ENCODE measurements at places on chromosomes 3 and 15. TPM values are rescaled to one million over a fixed set of nuclear protein-coding genes. Genes with fewer than 3 reads are reported as not detected.

GRCh38 chr15:31216215-31216911, 110.3 kb upstream of the KLF13 start:
- H3K4me1 ChIP-seq, result peaks cover 32% of the 10 kb centered on the region
- H3K4me3 ChIP-seq, result no peak overlapping the region
- H3K27me3 ChIP-seq, result no peaks in the 10 kb centered on the region
- no peaks in the 10 kb centered on the region for H3K36me3 ChIP-seq
- peak; percentile 88 for DNase-seq

DNA sequence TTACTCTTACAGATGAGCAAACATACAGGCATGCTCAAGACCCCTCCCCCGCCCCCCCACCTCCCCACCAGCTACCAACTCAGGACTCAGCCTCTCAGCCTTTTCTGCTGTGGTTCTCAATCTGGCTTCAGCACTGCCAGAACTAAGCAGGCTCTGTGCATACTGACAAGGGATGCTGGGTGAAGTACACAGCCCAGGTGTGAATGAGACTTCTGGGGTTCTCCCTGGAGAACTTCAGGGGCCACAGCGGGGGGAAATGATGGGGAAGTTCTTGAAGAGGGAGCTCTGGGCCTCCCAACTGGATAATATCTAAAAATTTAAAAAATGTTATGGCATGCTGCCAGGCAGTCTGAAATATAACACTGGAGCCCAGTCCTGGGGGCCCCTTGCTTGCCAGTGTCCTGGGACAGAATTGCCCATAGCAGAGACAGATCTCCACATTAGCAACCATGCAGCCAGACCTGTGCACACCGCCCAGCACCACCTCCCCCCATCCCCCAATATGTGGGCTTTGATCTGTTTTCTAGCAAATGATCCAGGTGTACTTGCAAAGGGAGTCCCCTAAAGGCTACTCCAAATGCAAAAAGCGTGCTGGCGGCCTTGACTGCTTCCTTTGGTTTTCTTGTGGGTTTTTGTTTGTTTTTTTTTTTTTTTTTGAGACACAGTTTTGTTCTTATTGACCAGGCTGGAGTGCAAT, 41.4 kb downstream of the PGPEP1L start:
- no peak for DNase-seq
- H3K4me3 ChIP-seq, result no peak overlapping the region
- H3K27me3 ChIP-seq, result no peaks in the 10 kb centered on the region
- H3K36me3 ChIP-seq, result peaks cover 14% of the 10 kb centered on the region
- H3K27ac ChIP-seq, result no peak overlapping the region
- no peaks in the 10 kb centered on the region for H3K4me1 ChIP-seq

GRCh38 chr15:75661756-75662140, 14.0 kb downstream of the SNX33 start:
- H3K4me1 ChIP-seq, result peaks cover 24% of the 10 kb centered on the region
- no peaks in the 10 kb centered on the region for H3K27me3 ChIP-seq
- no peak for DNase-seq
- H3K4me3 ChIP-seq, result no peak overlapping the region
- peaks cover 12% of the 10 kb centered on the region for H3K36me3 ChIP-seq

GRCh38 chr15:21262851-21263425, 177.4 kb downstream of the POTEB3 start:
- DNase-seq, result peak; percentile 6
- no peak overlapping the region for H3K27ac ChIP-seq
- no peaks in the 10 kb centered on the region for H3K4me1 ChIP-seq
- H3K36me3 ChIP-seq, result no peaks in the 10 kb centered on the region
- H3K4me3 ChIP-seq, result no peak overlapping the region
- peaks cover 39% of the 10 kb centered on the region for H3K27me3 ChIP-seq

GRCh38 chr15:73386886-73387506, 18.2 kb upstream of the HCN4 start:
- H3K4me3 ChIP-seq, result no peak overlapping the region
- no peaks in the 10 kb centered on the region for H3K4me1 ChIP-seq
- H3K36me3 ChIP-seq, result no peaks in the 10 kb centered on the region
- no peaks in the 10 kb centered on the region for H3K27me3 ChIP-seq

DNA sequence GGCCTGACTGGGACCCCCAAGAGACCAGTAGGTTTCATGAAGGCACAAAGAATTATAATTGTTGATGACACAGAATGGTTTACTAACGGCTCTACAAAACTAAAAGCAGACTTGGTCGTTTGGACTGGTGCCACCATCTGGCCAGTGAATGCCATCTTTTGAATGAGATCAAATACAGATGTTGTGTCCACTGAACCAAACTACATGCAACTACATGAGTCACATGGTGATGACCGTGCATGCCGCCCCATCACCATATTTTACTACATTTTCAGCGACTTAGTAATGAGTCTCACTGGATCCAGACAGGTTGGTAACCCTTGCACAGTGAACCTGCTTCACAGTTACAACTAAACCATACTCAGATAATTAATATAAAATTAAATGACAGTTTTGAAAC, 803.3 kb downstream of the DIPK2A start:
- no peak overlapping the region for H3K27ac ChIP-seq
- H3K4me3 ChIP-seq, result no peak overlapping the region
- no peaks in the 10 kb centered on the region for H3K36me3 ChIP-seq
- no peaks in the 10 kb centered on the region for H3K4me1 ChIP-seq
- no peak for DNase-seq
- no peaks in the 10 kb centered on the region for H3K27me3 ChIP-seq

DNA sequence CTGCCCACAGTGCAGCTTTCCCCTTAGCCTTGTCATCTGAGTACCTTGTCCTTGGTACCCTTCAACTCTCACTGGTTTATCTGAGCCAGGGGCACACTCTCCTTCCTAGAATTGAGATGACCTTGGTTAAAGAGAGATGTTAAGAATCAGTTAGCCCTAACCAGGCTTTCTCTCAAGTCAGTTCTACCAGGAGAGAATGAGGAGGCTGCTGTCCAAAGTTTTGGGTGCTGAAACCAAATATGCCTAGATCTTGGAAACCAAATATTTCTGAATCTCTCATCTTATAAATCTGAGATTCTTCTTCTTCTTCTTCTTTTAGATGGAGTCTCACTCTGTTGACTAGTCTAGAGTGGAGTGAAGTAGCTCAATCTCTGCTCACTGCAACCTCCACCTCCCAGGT, 12.0 kb upstream of the CTXND1 start:
- H3K27me3 ChIP-seq, result no peaks in the 10 kb centered on the region
- no peaks in the 10 kb centered on the region for H3K4me1 ChIP-seq

DNA sequence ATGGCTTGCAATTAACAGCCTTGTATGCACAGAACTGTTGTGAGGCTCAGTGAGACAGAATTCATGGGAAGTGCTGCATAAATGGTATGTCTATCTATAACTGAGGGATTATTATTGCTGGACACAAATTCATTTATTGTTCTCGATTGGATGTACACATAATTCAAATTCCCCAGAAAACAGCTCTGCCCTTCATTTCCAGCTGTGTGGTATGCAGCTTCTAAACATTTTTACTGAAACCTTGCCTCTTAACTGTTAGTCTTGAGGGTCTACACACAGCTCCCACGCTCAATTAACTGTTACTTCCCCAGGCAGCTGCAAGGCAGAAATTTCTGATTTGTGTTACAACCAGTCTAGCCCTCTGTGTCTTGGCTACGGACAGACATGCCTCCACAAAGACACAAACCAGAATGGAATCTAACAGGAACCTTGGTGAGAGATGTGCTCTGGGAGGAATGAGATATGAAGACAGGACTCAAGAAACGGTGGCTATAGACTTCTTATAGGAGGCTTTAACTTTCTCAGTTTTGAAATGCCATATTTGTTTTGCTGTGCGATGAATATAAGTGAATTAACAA, 139.7 kb upstream of the TBL1XR1 start:
- H3K27ac ChIP-seq, result no peak overlapping the region
- H3K4me1 ChIP-seq, result peaks cover 24% of the 10 kb centered on the region
- H3K4me3 ChIP-seq, result no peak overlapping the region
- H3K36me3 ChIP-seq, result no peaks in the 10 kb centered on the region

- no peaks in the 10 kb centered on the region for H3K36me3 ChIP-seq
- H3K4me1 ChIP-seq, result peaks cover 25% of the 10 kb centered on the region
- no peak overlapping the region for H3K4me3 ChIP-seq
- peak overlapping the region; percentile 93 for H3K27ac ChIP-seq
- no peaks in the 10 kb centered on the region for H3K27me3 ChIP-seq
- DNase-seq, result peak; percentile 11
Measured at GRCh38 chr15:38818157-38818790, 253.7 kb upstream of the RASGRP1 start.

- no peak overlapping the region for H3K4me3 ChIP-seq
- no peaks in the 10 kb centered on the region for H3K36me3 ChIP-seq
- no peak overlapping the region for H3K27ac ChIP-seq
- DNase-seq, result no peak
- no peaks in the 10 kb centered on the region for H3K27me3 ChIP-seq
Measured at GRCh38 chr15:93302080-93302765, 213.2 kb upstream of the RGMA start.

- H3K27me3 ChIP-seq, result peaks cover 6% of the 10 kb centered on the region
- no peak overlapping the region for H3K4me3 ChIP-seq
- DNase-seq, result no peak
- H3K36me3 ChIP-seq, result no peaks in the 10 kb centered on the region
- H3K4me1 ChIP-seq, result no peaks in the 10 kb centered on the region
Measured at GRCh38 chr3:14536055-14536815, 3.9 kb downstream of the GRIP2 start.

GRCh38 chr15:68188647-68189046, 16.5 kb downstream of the CALML4 start:
- no peak for DNase-seq
- no peak overlapping the region for H3K4me3 ChIP-seq
- H3K27ac ChIP-seq, result peak overlapping the region; percentile 72
- peaks cover 18% of the 10 kb centered on the region for H3K4me1 ChIP-seq
- H3K27me3 ChIP-seq, result no peaks in the 10 kb centered on the region

DNA sequence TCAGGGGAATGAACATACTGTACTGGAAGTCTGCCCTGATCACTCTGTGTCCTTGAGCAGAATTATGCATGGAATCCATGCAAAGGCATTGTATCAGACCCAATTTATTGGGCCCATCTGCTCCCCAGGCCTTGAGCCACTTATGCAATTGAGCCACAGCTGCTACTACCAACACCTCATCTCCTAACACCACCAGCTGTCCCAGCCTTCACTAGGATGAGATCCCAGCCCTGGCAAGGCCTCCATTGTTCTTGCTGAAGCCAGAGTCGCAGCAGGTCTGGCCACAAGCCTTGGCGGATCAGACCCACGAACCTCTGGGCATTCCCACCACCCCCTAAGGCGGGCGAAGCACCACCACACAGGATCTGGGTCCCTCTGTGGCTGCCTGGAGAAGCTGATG, 9.2 kb upstream of the NME9 start:
- H3K36me3 ChIP-seq, result no peaks in the 10 kb centered on the region
- no peaks in the 10 kb centered on the region for H3K27me3 ChIP-seq
- no peak for DNase-seq
- H3K27ac ChIP-seq, result no peak overlapping the region

DNA sequence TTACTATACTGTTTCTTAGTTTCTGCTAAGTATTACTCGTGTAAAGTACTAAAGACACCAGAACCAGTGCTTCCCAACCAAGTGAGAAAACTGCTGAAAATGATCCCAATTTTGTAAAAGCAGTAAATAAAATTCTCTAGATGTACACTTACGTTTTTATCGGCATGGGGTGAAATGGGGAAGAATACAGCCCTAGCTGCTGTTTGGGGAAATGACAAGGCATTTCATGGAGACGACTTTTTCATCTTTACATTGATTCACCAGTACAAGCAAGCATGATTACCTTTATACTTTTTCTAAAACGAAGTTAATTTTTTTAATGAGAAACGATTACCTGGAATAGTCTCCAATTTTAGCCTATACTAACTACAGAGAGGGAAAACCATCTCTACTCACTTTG, 1.4 kb downstream of the PSMD6 start:
- DNase-seq, result no peak
- H3K36me3 ChIP-seq, result peaks cover 43% of the 10 kb centered on the region
- no peaks in the 10 kb centered on the region for H3K27me3 ChIP-seq

- peaks cover 19% of the 10 kb centered on the region for H3K36me3 ChIP-seq
- no peak for DNase-seq
- no peak overlapping the region for H3K4me3 ChIP-seq
- H3K27me3 ChIP-seq, result no peaks in the 10 kb centered on the region
Measured at GRCh38 chr3:152278756-152279427, 10.2 kb downstream of the MBNL1 start.

- no peak overlapping the region for H3K27ac ChIP-seq
- H3K4me1 ChIP-seq, result no peaks in the 10 kb centered on the region
- no peaks in the 10 kb centered on the region for H3K36me3 ChIP-seq
Measured at GRCh38 chr3:158882445-158882844, 80.6 kb downstream of the MFSD1 start.

DNA sequence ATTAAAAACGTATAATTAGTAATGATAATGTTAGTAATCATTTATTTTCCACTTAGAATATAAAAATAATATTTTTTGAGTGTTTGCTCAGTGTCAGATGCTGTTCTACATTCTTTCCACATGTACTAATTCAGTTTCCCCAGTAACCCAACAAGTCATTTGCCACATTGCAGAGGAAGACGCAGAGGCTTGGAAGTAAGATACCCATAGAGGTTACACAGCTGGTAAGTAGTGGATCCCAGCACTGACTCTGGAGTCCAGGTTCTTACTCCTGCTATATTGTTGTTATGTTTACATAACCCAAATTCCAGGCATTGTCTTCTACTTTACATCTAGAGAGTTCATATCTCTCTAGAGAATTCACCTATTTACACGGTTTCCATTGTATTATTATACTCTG, 48.2 kb upstream of the MYO5C start:
- DNase-seq, result no peak
- peaks cover 23% of the 10 kb centered on the region for H3K36me3 ChIP-seq
- H3K4me1 ChIP-seq, result no peaks in the 10 kb centered on the region
- no peaks in the 10 kb centered on the region for H3K27me3 ChIP-seq
- H3K27ac ChIP-seq, result no peak overlapping the region

The NPAP1 gene
- polyA plus RNA-seq, result not detected

The LYZL4 gene
- polyA plus RNA-seq, result not detected

The C3orf62 gene
- polyA plus RNA-seq, result 5.8 TPM

The PLA2G4E gene
- not detected for polyA plus RNA-seq

The FAM107A gene
- polyA plus RNA-seq, result 0.02 TPM

Data from SK-N-SH (cell line).